Suppressor macrophage treated with lipopolysaccharide for 1 hour (primary cell): ENCODE measurements at places on chromosomes 3 and 15.

GRCh38 chr15:87528873-87529272 is 727.7 kb downstream of the NTRK3 start:
- DNase-seq = no peak

DNA sequence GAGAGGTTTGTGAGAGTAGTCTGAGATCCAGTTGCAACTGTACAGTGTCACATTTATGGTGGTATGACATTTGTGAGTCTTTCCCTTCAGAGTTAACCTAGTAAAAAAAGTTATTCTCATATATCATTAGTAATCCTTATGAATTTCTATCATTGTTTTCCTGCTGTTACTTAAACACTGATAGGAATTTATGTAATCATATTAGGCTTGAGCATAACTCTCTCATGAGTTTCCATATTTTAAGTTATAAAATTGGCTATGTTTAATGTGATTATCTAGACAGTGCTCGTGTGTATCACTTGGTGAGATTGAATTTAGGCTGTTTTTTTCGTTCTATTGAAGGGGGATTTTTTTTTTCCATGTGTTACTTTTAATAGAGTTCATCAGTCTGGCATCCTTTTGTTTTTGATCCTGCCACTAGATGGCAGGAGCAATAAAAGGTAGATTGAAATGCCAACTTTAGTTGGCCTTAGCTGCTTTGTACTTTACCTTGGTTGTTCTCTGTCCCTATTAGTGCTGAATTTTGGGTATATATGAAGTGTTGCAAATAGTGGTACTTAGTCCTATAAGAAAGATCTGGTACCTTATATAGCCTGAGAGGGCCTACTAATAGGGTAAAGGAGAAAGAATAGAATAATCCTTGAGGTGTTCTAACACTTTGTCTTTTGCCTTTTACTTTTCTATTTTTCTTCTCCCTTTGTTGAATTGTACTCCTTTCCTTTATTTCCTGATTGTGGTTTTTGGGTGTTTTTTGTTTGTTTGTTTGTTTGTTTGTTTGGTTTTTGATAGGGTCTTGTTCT is 17.9 kb downstream of the STT3B start:
- DNase-seq = peak; percentile 40

- no peak for DNase-seq
Measured at GRCh38 chr15:84924077-84924731, 39.7 kb downstream of the SLC28A1 start.

- no peak for DNase-seq
Measured at GRCh38 chr3:196585044-196585757, 16.7 kb downstream of the FBXO45 start.

DNA sequence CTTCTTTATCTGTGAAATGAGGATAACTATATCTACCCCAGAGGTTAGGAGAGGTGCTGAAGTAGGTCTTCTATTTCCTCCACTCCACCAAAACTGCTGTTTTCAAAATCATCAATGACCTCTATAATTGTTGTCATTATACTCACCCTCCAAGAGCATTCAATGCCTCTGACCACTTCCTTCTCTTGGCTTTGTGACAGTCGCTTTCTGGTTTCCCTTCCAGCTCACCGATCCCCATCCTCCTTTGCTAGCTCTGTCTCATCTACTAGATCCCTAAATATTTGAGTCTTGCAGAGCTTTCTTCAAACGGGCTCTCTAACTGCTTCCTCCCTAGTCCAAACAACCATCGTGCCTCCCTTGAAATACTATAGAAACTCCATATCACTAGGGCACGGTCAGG is 153.5 kb downstream of the RPLP1 start:
- DNase-seq = peak; percentile 35

DNA sequence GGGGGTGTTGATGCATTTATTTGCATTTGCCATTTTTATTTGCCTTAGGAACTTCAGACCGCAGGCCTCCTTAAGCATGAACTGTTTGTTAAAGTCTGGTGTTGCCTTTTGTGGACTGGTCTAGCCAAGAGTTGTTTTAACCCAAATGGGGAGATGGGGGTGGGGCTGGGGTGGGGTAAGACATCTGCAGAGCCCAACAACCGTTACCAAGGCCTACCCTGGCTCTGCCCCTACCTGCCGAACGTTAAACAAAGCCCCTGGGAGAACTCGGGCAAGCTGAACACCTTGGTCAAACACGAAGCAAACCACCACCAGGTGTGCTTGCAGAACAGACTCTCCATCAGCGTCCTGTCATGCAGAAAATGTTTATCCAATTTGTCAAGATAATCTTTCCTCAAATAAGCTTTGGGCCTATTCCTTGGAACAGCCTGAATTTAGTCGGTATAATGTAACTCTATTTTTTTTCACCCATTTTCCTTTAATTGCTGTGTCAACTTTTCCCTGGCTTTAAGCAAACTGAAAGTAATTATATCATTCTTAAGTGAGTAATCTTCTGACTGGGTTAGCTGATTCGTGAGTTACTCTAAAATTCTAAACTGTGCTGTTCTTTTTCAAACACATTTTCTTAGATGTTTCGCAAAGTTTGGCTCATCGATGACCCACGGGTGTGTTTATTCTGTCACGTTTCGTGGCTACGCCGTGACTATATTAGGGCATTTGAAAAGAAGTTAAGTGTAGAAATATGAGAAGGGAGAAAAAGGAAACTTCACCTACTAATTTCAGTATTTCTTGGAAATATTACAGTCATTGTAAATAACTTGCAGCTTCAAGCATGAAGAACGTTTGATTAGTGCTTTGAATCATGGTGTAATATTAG is 127.6 kb downstream of the SOX2 start:
- no peak for DNase-seq

DNA sequence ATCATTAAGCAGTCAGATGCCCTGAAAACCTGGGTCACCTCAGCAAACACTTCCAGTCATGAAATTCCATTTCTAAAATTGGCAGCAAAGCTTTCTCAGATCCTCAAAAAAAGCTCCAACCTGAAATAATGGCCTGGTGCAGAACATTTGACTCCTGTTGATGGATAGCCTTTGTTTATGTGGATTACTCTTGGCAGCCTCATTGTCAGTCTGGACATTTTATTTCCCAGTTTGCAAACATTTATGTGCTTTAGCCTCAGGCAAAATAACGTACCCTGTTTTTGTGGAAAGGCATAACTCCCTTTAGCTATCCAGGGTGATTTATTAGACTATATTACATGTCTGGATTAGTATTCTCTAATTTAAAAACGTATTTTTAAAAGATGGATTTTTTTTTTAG is 53.9 kb downstream of the PXYLP1 start:
- no peak for DNase-seq

DNA sequence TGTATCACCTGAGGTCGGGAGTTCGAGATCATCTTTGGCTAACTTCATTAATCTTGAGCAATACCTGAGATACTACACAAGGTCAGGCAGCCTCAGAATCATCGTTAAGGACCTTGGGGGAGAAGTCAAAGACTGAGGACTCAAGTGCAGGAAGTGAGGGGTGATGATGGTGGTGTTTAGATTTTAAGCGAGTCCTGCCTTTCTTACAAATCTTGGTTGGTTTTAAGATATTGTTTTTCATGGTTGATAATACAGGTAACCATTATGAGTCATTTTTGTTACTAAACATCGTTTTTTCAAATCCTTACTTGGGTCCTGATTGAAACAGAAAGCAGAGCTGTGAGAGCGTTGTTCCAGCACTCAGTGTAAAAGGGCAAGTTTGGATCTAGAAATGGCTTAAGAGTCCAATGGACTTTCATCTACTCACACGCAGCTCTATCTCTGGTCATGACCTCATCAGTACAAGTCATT is 4.1 kb downstream of the RASGRP1 start:
- no peak for DNase-seq

DNA sequence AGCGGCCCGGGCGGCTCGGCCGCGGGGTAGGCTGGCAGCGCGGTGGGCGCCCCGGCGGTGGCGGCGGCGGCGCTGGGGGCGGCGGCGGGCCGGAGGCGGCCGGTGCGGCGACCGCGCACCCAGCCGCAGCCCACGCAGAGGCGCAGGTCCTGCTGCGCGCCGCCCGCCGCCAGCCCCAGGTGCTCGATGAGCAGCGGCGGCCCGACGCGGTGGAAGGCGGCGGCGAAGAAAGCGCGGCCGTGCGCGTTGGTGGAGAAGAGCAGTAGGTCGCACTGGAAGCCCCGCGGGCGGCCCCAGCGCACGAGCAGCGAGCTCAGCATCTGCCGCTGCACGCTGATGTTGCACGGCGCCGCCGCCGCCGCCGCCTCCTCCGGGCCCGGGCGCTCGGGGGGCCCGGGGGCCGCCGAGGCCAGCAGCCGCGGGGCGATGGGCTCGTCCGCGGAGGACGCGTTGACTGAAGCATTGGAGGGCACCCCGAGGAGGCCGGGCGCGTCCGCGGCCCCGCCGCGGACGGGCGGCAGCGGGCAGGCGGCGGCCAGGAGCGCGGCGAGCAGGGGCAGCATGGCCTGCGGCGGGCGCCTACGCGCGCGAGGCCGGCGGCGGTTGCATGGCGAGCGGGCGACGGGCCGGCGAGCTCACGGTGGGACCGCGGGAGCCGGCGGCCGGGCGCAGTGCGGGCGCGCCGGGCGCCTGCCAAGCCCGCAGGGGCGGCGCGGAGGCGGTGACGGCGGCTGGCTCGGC is 452 bp downstream of the TMEM158 start:
- DNase-seq = peak; percentile 57

GRCh38 chr3:53146319-53146891 is 14.6 kb upstream of the PRKCD start:
- no peak for DNase-seq
